ENCODE measurements at places on chromosomes 7 and 10. TPM values are rescaled to one million over a fixed set of nuclear protein-coding genes. Genes with fewer than 3 reads are reported as not detected.

Gene SPDYE16
- total RNA-seq, result not detected

Gene TRPV5
- total RNA-seq, result not detected

Gene WDR11
- total RNA-seq, result 58.5 TPM

Gene SLC16A12
- total RNA-seq, result not detected

Gene SUN3
- total RNA-seq, result not detected

Gene UCN3
- not detected for total RNA-seq

Gene AKR1C1
- 321 TPM for total RNA-seq

Gene WNT8B
- total RNA-seq, result not detected

Gene HECW1
- 3.1 TPM for total RNA-seq

Gene CDK14
- 33.9 TPM for total RNA-seq

Gene UCMA
- not detected for total RNA-seq

Data from smooth muscle cell of bladder (primary cell).